ENCODE measurements at places on chromosomes 5 and 9.

- no peak for DNase-seq
These were observed 78.5 kb upstream of the CACNA1B start for GRCh38 chr9:137798901-137799629.

- DNase-seq = no peak
These were observed 327.2 kb downstream of the NTRK2 start for GRCh38 chr9:84996716-84997115.

DNA sequence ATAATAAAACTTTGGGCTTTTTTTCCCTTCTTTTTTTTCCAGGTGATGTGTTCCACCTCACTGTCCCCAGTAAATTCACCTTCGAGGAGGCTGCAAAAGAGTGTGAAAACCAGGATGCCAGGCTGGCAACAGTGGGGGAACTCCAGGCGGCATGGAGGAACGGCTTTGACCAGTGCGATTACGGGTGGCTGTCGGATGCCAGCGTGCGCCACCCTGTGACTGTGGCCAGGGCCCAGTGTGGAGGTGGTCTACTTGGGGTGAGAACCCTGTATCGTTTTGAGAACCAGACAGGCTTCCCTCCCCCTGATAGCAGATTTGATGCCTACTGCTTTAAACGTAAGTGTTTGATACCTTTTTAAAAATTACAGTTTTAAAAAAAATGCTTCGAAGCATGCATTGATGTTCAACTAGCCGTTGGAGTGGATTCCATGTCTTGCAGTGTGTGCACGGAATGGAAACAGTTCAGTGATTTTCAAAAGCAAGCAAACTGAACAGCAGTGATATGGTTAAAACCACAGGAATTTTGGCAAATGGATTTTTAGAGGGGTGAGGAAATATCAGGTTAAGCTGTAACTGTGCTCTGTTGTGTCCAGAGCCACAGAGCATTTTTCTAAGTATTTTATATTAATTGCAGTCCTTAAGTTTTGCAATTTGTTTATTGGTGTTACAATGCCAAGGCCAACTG lies 40.7 kb downstream of the VCAN start:
- no peak for DNase-seq

- DNase-seq = no peak
These were observed 111.5 kb upstream of the CDKN2B start for GRCh38 chr9:22120595-22120994.

DNA sequence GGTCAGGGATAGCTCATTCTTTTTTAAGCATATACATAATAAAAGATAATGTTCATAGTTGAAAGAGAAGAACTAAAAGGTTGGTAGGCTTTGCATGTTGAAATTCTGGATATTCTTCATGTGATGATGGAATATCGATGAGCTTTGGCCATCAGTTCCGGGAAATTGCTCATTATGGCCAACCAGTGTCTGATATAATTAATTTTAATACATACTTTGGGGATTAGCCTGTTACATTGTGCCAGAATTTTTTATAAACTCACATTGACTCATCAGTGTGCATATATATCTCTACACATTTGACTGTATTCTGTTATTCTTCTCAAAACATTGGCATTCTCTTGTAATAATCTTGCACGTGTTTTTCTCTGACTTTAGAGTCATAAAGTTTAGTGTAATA lies 84.3 kb downstream of the NNT start:
- DNase-seq = no peak

DNA sequence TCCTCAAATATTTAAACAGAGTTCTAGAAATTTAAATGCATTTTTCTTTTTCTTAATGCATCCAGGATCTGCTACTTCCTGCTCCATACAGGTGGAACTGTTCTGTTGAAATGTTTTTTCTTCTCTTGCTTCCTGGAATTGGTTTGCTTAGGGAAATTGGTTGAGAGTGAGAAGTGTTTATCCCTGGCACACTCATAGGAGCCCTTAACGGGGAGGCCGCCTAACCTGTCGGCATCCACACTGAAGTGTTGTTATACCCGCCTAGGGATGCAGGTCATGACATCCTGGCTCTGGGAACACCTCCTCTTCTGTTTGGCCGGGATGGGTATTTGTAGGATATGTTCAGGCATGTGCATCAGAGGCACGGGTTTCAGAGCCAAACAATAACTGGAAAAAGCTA lies 239.7 kb downstream of the GADD45G start:
- DNase-seq = no peak

- no peak for DNase-seq
These were observed 66.0 kb downstream of the PLAC8L1 start for GRCh38 chr5:146039420-146039819.

DNA sequence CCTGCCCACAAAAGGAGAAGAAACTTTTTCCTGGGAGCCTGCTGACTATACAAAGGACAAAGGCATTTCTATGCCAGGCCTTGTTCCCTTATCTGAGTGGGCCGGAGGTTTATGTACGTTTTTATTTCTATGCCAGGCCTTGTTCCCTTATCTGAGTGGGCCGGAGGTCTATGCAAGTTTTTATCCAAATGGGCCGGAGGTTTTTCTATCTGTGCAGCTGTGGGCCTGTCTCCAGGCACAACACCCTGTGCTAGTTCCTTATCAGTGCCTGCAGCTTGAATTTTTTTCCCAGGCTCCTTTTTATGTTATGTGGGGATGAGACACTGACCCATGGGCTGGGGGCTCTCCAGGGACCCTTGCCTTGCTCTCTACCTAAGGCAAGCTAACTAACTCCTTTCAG lies 5.5 kb downstream of the SLC25A2 start:
- no peak for DNase-seq

DNA sequence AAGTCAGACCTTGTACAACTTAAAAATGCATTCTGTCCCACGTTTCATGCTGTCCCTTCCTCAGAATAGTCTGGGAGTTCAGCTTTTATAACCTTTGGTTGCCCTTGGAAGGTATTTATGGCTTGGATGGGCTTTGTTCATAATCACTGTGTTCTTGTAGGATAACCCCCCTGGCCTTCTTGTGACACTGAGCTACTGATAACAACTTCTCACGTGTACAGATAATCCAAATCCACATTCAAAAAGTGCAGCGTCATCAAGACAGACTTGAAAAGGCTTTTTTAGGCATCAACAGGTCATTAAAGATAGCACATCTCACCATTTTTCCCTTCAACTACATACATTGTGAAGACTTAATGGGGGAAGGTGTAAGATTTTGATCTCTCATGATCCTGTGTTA lies 42.0 kb downstream of the SLC1A3 start:
- DNase-seq = no peak

DNA sequence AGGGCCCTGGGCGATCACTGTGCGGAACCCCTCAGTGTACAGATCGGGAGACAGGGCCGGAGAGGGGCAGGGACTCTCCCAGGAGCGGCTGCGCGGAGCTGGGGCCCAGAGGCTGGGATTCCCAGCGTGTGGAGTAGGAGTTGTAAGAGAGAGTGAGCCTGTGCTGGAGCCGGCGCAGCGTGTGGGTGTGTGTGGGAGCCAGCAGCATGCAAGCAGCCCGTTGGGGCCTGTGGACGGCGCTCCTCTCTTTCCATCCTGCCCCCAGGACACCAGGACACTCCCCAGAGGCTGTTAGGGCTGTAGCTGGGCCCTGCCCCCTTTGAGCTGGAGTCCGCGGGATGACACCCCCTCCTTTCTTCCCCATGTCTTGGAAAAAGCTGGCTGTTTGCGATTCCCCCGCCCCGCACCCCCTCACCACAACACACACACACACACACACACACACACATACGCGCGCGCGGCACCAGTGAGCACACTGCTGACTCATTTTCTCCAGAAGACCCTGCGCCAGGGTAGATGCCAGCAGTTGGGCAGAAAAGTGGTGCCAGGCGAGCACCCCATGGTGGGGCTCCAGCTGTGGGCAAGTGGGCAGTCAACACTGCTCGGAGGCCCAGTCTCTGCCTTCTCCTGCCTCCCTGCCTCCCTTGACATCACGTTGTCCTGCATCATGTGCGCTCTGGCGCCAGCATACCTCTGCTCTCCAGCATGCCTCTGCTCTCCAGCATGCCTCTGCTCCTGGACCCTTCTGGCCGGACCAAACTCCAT lies 1.5 kb downstream of the COL27A1 start:
- DNase-seq = no peak

- DNase-seq = no peak
These were observed 12.6 kb upstream of the SPARC start for GRCh38 chr5:151699071-151699901.

GRCh38 chr5:60332244-60333004 lies 367.5 kb downstream of the DEPDC1B start:
- DNase-seq = no peak

- DNase-seq = no peak
These were observed 3.0 kb upstream of the CAMK4 start for GRCh38 chr5:111221139-111221538.

GRCh38 chr5:556909-557441 lies 32.7 kb upstream of the SLC9A3 start:
- no peak for DNase-seq

- DNase-seq = no peak
These were observed 16.6 kb upstream of the WHRN start for GRCh38 chr9:114521846-114522245.

GRCh38 chr9:120434532-120434931 lies 145.4 kb downstream of the CDK5RAP2 start:
- DNase-seq = no peak

DNA sequence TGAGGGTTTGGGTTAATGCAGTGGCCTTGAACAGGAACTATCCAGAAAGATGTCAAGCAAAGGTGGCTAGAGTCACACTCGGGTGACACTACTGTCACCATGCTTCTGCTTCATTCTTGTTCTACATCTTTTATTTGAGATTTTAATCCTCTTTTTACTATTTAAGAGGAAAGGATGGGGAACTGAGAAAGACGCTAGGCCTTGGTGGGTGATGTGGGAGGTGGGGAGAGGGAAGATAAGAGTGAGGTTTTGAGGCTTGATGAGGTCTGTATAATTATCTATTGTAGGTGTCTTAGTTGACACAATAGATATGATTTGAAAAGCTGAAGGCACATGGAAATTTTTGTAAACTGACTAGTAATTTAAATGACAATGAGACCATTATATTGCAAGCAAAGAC lies 3.5 kb upstream of the BASP1 start:
- no peak for DNase-seq

DNA sequence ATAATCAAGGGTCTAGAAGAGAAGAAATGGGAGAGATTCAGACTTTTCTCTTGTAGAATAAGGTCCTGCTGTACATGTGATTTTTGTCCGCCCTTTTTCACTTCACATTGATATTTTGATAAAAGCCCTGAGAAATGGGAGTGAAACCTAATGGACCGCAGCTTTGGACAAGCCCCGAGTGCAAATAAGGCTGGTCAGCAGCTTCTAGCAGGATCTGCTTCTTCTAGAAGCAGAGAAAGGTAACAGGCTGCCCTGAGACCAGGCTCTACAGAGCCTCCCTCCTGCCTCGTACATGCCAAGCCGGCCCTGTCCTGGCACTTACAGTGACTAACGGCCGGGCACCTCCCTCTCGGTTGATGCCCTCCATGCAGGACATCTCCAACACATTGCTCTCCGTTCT lies 33.4 kb downstream of the ACER2 start:
- no peak for DNase-seq

- DNase-seq = no peak
These were observed 1108.3 kb upstream of the DMAC1 start for GRCh38 chr9:8907868-8908267.

DNA sequence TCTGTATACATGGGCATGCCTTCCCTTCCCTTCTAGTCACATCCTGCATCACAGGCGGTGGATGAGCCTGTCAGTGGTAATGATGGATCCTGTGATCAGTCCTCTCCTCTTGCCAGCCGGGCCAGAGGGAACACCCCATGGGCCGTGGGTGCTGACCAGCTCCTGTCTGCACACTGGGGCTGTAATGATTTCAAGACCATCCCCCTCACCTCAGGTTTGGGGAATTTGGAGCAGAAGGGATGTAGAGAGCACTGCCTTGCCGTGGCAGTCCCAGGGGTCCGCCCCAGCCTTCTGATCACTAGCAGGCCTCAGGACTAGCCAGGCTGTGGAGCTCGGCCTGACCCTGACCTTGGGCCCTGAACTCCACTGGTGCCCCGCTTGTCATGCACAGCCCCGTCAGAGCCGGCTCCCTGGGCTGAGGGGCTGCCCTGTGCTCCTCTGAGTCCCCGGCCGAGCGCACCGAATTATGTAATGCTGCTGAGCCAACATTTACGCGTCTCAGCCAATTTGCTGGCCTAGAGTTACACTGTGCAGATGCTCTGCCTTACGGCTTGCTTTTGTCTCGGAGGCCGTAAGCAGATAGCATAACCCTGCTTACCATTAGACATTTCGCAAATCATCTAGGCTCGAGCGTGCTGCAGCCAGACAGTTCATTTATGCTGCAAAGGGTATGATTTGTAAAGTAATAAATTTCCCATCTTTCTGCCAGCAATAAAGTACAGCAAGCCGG lies 155.3 kb downstream of the MACROH2A1 start:
- no peak for DNase-seq

- no peak for DNase-seq
These were observed 312.5 kb downstream of the ACTL7B start for GRCh38 chr9:108543251-108543778.

GRCh38 chr9:70260606-70261005 lies 1.8 kb downstream of the SMC5 start:
- DNase-seq = no peak

DNA sequence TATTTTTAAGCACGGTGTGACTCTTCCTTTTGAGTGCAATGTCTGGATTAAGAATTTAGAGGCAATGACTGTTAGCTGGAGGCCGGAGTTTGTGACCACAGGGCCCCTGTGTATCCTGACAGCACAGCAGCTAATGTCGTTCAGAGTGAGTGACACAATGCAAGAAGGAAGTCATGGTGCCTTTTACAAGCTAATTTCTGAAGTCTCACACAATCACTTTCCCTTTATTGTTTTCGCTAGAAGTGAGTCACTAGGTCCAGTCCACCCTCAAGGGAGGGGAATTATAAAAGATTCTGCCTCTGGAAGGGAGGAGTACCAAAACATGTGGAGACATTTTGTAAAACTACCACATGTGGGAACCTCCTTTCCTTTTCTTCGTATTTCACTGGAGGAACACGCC lies 185.5 kb upstream of the FGF10 start:
- DNase-seq = no peak

DNA sequence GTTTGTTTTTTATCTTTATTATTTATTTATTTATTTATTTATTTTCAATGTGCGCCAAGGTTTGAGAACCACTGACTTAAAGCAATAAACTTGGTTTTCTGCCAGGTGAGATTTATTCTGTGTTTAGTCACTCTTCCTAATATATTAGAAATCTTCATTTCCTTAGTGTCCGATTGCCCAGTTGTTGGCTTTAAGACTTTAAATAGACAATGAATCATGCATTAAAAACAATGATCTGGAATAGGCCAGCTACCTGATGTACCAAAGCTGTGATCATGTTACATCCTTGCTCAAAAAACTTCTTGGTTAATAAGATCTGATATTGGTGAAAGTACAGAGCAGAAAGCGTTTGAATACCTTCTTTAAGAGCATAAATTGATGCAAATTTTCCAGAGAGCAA lies 52.1 kb upstream of the ERBIN start:
- no peak for DNase-seq

DNA sequence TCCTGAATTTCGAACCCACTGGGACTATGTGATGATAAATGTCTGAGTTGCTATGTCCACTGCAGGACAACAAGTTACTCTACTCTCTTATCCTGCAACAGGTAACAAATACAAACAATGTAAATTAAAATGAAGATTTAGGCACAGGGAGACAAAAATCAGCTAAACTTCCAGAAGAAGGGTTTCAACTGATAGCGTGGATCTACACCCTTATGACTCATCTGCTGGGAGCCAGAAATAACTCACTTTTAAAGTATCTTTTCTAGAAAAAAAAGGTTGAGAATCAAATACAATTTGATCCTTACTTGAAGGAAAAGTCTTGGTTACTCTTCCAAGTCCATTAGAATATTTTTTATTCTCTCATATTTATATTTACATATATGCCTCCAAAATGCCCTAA lies 21.4 kb downstream of the PJA2 start:
- DNase-seq = no peak
